ENCODE measurements at places on chromosomes 2 and 18.

GRCh38 chr2:162487816-162488215 is 143.9 kb downstream of the GCA start:
- DNase-seq, result no peak

DNA sequence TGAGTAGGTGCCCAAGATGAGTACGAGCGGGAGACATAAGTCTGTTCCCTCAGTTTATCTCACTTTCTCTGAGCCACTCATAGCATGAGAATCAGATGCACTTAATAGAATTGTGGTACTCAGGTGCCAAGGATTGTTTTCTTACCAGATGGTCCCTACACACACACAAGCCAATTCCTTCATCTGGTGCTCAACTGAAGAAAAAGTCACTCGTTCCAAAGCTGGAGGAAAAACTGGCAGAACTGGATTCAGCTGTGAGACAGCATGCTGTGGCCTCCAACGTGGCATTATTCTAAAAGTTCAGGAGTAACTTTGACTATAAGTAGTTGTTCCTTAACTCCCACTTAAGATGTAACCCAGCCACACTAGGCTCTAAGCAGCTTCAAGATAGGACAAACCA is 33.4 kb upstream of the ABCA12 start:
- DNase-seq, result no peak

DNA sequence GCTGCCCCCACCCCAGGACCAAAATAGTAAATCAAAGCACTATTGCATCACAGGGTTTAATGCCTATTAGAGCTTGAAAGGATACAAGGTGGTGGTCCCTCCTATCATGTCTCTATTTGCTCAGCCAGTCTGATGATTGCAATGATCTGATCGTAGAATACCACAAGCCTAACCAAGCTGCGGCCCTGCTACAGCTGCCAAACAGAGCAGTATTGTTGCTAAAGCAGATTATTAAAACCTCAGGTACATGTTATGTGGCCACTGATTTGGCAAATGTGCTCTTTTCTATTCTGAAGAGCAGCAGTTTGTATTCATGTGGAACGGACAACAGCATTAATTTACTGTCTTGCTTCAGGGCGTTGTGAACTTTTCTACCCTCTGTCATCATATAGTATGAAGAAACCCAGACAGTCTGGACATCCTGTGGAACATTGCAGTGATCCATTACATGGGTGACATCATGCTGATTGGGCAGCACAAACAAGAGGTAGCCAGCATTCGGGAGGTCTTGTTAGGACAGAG is 8.4 kb upstream of the VAPA start:
- DNase-seq, result no peak

DNA sequence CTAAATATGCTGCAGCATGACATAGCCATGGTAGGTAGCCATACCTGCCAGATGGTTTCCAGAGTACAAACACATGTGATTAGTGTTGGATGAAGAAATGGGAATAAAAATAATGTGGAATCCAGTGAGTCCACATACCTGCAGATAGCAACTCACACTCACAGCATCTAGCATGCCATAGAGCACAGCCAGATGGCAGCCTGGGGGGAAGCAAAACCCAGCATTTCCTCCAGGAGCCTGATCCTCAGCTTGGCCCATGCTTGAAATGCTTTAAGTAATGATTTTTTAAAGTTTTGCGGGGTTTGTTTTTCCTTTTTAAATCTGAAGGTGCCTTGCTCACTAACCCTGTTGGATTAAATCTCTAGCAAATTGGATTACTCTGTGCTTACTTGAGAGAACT is 535.1 kb downstream of the STK39 start:
- DNase-seq, result no peak

GRCh38 chr2:216959433-216959832 is 99.6 kb upstream of the TNP1 start:
- peak; percentile 18 for DNase-seq

DNA sequence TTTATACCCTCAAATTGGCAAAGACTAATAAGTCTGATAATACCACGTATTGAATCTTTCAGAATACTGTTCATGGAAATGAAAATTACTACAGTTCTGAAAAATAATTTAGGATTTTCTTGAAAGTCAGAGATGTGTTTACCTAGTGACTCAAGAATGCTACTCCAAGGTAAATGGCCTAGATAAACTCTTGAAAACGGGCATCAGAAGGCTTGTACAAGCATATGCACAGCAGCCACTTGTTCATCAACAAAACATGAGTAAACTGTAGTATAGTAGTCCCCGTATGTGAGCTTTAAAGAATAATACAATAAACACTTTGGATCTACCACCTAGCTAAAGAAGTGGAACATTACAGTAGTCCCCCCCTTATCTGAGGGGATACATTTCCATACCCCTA is 157.5 kb downstream of the THADA start:
- DNase-seq, result no peak

GRCh38 chr2:10759151-10759714 is 37.8 kb downstream of the ATP6V1C2 start:
- DNase-seq, result no peak

DNA sequence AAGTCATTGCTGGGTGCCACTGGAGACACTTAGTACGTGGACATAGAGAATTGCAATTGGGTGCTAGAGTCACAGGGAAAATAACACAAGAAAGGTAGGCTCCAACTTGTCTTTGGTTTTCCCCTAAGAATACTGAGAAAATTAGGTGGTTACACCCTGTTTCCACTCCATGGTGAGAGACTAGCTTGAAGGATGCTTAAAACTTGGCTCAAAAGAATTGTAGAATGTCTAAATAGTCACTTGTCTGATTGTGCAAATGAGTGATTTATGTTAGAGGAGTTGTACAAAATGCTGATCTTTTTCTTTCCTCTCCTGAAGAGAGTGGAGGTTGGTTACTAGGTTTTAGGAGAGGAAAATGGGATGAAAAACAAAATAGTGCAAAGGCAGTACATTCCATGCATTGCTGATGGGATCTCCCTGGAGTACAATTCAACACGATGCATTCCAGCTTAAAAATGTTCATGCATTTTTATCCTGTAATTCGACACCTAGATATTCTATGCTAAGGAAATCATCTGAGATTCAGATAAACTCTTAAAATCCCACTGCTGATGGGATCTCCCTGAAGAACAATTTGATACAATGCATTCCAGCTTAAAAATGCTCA is 2.2 kb upstream of the SERPINB12 start:
- DNase-seq, result no peak

DNA sequence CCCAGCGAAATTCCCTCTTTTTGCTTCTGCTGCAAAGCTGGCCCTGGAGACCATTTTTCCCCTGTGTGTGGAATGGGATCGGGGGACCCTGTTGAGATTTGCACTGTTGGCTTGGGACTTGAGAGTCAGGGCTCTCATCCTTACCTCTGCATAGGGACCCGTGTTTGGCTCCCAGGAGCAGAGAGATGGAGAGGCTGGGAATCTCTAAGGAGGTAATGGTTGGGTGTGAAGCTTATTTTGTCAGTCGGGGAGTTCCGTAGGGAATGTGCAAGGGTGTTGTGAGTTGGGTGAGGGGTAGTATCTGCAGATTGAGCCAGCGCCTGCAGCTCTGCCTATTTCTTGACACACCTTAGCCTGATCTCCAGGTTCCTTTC is 4.5 kb downstream of the GATA6 start:
- DNase-seq, result peak; percentile 32

DNA sequence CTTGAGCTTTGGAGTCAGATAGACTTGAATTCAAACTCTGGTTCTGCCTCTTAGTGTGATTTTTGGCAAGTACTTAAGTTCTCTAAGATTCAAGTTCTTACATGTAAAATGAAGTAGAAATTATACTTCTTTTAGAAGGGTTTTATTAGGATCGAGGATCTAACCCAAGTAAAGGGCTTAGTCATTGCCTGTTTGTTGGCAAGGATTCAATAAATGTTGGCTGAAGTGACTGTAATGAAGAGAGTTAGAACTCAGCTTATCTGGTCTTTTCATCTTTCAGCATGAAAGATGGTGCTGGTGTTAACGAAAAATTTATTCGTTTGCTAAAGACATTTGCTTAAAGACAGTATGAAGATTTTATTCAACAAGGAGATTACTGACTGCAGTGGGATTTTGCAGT is 315.9 kb upstream of the THUMPD2 start:
- no peak for DNase-seq

DNA sequence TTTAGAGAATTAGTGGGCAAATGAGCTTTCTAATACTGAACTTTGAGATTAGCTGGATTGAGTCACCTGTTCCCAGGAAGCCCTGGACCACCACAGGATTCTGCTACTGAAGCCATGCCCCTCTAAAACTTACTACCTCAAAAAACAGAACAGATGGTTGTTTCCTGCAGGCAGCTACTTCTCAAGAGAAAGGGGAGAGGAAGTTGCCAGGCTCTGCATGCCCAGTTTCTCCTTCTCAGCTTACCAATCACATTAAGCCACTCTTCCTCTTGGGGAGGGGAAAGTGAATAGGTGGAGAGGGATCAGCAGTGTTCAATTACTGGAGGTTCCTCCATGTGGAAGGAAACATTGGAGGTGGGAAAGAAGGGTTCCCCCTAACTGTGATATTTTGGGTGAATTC is 24.9 kb upstream of the C1GALT1C1L start:
- no peak for DNase-seq

GRCh38 chr2:20942646-20943125 is 101.2 kb downstream of the APOB start:
- DNase-seq, result no peak

DNA sequence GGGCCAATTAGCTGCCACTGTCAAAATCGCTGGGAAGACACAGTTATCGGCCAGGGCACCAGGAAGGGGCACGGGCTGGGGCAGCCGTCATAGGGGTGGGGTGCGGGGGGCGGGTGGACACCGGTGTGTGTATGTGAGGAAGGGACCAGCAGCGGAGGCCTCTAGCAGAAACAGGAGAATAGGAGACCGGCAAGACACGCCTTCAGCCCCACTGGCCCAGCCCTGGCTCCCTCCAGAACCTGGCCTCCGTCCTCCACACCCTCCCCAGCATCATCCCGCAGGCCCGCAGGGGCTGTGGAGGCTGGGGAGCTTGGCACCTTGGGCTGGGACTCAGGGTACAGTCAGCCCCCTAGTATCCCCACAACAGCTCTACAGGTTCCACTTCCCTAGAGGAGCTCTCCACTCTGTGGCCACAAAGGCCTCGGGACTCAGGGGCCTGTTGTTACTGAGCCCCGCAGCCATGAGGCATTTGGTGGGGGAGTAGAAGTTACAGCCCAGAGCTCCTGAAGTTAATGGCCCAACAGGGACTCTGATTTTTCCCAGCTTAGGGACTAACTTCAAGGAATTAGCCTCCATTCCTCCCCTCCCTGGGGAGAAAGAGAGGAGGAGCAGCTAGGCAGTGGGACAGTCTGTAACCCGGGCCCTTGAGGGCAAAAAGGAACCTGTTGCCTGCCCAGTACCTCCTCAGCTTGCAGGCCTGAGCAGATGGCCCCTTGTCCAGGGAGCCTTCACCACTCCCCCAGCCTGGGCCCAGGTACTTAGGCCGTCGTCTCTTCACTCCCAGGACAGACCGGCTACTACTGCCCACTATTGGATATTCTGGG is 19.9 kb downstream of the SH2D6 start:
- DNase-seq, result peak; percentile 34

DNA sequence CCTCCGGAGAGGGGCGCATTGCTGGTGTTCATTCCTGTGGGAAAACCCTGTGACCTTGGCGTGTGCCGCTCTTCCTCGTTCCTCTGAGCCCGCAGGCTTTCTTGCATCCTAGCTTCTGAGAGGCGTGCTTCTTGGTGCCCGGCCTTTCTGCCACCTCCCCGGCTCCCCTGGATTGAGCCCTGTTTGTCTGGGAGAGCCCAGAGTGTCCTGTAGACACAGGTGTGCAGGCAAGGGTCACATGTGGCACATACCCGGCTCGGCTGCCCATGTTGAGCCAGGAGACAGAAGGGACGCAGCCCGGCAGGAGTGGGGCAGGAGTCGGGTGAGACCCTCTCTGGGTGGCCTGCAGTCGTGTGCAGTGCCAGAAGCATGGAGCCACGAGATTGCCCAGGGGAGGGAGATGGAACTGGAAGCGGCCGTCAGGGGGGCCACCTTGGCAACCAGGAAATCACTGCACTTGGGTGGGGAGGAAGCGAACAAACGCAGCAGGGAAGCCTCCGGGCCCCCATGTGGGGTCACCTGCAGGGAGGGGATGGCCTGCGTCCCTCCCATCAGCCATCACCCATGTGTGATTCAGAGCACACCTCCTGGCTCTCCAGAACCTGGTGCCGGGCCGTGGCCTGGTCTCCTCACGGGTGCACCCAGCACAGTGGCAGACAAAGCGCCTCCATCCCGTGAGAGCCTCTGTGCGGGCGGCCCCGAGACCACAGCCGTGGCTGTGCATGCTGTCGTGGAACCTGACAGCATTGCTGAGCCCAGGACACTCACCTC is 92.9 kb downstream of the SH3BP4 start:
- DNase-seq, result no peak

GRCh38 chr18:59941331-59941730 is 41.5 kb downstream of the PMAIP1 start:
- no peak for DNase-seq

- no peak for DNase-seq
These were observed 11.5 kb upstream of the NFATC1 start for GRCh38 chr18:79384151-79384807.

DNA sequence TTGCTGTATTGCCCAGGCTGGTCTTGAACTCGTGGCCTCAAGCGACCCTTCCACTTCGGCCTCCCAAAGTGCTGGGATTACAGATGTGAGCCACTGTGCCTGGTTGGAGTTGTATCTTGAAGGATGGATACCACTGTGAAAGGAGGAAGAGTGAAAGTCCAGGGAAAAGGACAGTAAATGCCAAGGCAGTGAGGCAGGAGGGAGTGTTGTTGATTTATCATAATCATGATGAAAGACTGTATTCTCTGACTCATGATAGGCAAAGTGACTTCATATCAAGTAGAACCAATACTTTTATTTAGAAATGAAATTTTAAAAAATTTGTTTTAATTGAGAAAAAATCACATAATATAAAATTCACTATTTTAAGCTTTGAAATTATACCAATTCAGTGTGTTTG is 162.3 kb downstream of the ARHGAP28 start:
- DNase-seq, result no peak

DNA sequence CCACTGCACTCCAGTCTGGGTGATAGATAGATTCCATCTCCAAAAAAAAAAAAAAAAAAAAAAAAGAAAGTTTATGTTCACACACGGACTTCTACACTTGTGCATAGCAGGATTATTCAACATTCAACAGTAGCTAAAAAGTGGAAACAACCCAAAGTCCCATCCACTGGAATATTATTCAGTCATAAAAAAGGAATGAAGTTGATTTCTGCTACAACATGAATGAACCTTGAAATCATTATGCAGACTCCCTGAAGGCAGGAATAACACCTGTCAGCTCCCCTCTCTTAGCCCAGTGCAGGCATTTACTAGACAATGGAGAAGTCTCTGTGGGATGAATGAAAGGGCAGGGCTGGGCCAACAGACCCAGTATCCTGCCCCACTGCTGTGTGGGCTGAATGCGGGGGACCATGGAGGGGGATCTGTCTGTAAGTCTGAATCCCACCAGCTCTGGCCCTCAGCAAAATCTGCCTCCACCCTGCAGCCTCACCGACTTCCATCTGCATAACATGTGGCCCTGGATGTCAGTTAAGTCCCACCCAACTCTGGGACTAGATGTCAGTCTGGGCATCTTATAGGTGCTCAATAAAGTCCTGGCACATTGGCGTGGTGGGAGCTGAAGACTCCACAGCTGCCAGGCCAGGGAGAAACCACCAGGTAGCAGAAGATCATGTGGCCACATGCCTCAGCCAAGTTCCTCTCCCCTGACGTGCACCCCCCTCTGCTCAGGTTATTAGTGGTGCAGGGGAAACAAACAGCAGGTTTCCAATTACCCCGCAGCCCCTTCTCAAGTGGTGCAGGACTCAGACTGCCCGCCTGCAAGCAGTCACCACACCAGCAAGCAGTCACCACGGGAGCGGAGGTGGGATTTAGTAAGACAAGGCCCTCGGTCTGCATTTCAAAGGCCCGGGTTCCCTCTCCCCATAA is 8.9 kb downstream of the ZFP36L2 start:
- peak; percentile 59 for DNase-seq

GRCh38 chr2:241224018-241224850 is 35.8 kb downstream of the ANO7 start:
- peak; percentile 65 for DNase-seq

Data from lung (tissue), 17 donors.